ENCODE measurements at places on chromosomes 2 and 18.

- no peak for DNase-seq
Measured at GRCh38 chr2:199684832-199685231, 166.2 kb downstream of the FTCDNL1 start.

GRCh38 chr2:100494712-100495111, 24.4 kb downstream of the NMS start:
- no peak for DNase-seq

DNA sequence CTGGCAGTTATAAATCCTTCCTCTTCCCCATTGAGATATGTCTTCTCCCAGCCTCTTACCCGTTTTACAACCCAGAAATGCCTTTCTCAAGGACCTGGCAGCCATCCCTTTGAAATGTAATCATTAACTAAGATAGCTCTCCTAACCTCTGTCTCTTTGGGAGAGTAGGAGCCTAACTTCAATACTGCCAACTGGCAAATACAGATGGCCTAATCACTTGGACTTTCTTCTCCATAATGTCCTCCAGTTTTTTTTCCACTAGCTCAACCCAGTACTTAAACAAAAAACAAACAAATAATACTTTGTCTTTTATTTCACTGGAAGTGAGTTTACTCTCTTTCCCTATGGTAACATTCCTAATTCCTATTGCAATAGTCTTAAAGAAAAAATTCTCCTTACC, 1391.1 kb downstream of the SUCLG1 start:
- no peak for DNase-seq

DNA sequence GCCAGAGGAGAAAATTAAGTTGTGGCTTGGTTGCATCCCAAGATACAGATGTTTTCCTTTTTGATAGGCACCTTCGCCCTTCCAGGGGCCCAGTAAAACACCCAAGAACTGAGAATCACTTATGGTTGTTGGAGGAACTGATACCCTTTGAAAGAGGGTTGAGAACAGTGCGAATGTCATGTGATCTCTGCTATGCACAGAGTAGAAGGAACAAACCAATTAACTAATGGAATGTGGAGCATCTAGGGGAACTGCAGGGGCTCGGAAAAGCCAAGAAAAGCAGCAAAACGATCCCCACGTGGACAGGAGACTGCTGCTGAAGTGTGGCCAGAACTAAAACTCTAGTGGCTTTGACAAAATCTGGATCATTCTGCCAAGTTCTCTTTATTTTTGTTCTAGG, 58.8 kb downstream of the APOB start:
- DNase-seq: no peak

- DNase-seq: no peak
Measured at GRCh38 chr2:44618251-44619023, 256.7 kb downstream of the CAMKMT start.

GRCh38 chr2:135164431-135164830, 112.3 kb downstream of the RAB3GAP1 start:
- peak; percentile 57 for DNase-seq

- DNase-seq: no peak
Measured at GRCh38 chr18:45373286-45373880, 241.9 kb upstream of the SLC14A2 start.

- DNase-seq: no peak
Measured at GRCh38 chr18:11902522-11903292, 5.4 kb downstream of the MPPE1 start.

DNA sequence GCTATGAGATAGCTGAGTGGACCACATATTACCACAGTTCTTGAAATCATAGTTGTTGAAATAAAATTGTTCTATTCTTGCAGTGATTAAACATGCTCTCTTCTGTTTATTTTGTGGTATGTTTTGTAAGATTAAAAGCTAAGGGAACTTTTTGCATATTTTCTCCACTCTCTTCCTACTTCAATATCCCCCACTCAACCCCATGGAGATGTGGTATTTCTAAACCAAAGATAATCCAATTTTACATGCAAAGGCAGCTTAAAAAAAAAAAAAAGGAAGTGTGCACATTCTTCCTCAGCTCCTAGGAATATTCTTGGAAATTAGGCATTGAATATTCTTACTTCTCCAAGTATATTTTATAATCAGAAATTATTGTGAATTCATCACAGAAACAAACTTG, 15.0 kb upstream of the PAX3 start:
- DNase-seq: no peak

GRCh38 chr2:145861940-145862339, 1342.0 kb upstream of the ZEB2 start:
- no peak for DNase-seq

- no peak for DNase-seq
Measured at GRCh38 chr18:38525039-38525438, 959.4 kb upstream of the CELF4 start.

DNA sequence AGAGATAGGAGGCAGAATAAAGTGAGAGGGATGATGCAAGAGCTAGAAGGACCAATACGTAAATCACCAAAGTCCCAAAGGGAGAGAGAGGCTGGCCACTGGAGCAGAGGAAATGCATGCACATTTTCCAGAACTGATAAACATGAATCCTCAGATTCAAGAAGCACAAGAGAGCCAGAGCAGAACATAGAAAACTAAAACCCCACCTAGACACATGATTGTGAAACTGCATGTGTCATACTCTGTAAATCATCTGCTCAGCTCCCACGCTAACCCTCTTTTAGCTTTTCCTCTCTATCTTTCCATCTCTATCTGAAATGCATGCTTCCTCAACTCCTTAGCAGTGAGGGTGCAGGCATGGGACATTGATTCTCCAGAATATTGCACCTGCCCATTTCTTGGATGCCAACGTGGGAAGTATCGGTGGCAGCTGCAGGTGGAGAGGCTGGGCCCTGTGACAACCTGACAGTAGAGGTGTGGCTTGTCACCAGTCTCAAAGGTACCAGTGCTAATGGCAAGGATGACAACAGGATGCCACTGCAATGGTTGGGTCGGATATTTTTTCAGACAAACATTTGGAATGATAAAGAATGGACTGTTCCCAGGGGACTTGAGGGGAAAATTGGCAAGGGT, 89.3 kb upstream of the OTOS start:
- DNase-seq: no peak

- no peak for DNase-seq
Measured at GRCh38 chr2:101947374-101947773, 44.4 kb upstream of the IL1R2 start.

DNA sequence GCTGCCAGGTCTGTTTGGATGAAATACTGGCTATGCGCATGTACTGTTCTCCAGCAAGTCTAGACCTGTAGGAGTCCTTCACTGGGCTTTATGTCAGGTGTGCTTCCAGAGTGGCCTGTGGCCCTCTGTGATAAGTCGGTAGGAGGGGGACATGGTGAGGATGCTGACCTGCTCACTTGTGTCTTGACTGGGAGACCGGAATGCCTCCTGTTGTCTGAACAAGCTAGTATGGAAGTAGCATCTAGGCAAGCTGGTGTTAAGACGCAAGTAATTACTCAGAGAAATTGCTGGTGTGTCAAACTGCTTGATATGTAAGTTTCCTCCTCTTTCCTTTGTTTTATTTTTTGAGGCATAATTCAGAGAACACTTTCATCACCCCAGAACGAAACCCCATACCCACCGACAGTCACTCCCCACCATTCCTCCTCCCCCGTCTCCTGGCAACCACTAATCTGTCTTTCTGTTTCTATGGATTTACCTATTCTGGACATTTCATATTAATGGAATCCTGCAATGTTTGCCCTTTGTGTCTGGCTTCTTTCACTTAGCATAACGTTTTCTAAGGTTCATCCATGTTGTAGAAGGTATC, 76.4 kb downstream of the TMEM247 start:
- no peak for DNase-seq

DNA sequence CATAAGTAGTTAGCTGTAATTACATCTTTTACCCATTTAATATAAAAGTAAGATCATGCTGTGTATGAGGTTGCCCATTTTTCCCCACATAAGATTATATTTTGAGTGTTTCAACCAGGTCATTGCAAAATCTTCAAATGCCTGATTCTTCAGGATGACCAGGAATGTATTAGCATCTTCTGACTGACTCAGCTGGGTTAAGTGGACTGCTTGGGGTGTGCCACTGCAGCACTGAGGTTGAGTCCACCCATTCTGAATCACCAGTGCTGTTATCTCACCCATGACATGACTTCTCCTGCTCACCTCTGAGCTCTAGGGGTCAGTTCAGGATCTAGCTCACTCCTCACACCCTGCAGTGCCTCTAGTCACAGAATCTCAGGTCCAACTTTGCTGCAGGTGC, 576.7 kb upstream of the ZEB2 start:
- DNase-seq: peak; percentile 32

DNA sequence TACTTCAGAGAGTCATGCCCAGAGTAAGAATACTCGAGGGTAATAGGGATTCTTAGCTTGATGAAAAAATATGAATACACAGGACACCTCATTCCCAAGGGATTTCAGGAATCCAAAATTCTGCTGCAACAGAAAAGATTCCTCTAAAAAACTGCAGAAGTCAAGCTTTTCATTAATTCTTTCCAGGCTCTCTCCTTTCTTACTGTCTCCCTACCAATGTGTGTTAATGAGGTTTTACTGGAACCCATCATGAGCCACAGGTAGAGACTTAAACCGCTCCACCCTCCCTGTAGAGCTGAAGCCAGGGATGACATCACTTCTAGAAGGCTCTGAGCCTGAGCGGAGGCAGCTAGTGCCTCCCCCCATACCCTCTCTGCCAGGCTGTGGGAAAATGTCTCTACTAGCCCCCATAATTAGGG, 3.4 kb downstream of the SDC1 start:
- peak; percentile 70 for DNase-seq

DNA sequence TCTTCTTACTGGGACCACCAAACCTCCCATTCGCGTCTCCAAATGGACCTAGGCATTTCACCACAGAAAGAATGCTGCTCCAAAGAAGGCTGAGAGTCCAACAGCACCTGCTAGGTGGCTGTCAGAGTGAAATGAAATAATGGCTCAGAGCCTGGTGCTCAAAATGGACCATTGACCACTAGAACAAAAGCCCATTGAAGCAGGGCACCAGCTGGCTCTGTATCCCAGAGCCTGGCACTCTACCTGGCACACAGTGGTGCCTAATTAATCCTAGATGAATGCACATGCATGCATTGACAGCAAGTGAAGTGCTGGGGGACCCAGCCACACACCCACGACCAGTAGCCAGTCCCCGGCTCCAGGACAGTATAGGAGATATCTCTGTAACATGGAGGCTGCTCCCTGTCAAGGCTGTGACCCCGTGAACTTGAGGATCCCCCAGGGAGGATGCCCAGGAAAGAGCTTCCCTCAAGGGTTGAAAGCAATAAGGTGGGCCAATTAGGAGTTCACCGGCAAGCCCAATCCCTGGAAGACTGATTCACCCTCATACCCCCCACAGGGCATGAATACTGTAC, 261.3 kb downstream of the TNS1 start:
- no peak for DNase-seq

GRCh38 chr18:74773171-74773624, 175.5 kb downstream of the ZNF407 start:
- DNase-seq: no peak

DNA sequence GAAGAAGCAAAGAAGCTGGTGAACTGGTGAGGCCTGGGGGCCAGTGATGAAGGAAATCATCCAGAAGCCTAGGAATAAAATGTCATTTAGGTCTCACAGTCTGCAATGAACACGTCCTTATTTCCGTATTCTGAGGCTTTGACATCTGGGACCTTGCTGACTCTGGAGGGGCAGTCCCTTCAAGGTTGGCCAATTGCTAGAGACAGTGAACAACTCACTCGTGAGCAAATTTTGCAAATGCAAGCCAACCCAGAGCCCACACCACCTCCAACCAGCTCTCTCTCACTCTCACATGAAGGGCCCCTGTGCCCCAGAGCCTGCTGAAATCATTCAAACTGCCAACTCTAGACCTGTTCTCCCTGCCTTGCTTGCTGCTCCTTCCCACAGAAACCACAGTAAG, 279.1 kb upstream of the LYPD1 start:
- no peak for DNase-seq

DNA sequence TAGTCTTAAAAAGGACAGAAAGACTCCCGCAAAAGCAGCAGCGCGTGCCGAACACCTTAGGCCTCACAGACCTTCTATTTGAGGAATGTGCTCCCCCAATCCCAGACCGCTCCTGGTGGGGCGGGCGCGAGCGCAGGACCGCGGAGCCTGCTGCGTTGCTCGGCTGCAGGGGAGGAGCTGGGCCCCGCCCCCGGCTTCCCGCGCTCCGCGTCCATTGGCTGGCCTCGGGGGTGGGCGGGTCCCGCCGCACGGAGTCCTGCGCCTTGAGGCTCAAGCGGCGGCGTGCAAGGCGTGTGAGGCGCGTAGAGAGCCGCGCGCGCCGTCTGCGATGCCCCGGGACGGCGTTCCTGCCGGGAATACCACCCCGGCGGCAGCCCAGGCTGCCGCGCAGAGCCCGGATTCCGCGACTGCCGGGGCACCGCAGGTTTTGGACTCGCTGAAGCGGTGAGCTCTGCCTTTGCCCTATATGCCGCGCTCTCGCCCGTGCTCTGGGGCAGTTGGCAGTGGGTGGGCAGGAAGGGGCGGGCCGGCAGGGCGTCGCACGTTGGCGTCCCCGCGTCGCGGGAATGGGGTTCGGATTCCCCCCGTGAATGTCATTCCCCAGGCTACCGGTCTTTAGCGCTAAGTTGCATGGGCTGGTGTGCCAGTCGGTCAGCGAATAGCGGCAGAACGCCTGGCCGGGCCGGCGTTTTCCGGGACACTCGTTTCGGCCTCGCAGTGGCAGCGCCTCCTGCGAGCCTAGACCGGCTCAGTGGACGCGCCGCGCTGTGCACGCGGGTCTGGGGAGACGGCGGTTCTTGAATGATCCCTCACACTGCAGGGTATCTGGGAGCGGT, 49.6 kb upstream of the PAIP2B start:
- DNase-seq: peak; percentile 73

- no peak for DNase-seq
Measured at GRCh38 chr2:216074794-216075193, 6.8 kb downstream of the PECR start.

GRCh38 chr18:48413342-48413741, 4.2 kb upstream of the ZBTB7C start:
- DNase-seq: no peak

DNA sequence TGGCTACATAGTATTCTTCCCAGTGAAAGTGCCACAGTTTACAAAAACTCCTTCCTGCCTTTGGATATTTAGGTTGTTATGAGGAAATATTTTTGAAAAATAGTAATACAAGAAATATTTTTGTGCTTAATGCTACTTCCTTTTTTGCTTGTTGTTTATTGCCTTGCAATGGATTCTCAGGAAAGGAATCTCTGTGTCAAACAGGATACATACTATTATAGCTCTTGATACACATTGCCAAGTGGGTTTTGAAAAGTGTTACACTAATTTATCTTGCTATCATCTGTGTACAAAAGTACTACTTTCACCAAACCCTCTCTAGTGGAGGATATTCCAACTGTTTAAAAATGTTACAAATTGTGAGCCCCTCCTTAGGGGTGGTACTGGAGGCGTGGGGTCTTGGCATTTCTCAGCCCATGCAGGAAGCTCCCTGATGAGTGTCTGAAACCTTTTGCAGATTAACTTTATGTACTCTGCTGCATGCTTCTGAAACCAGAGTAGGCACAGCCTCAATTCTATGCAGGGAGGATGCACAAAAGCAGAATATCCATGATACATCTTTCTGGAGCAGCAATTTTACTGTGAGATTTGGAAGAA, 54.5 kb downstream of the EVA1A start:
- no peak for DNase-seq
